ENCODE measurements at places on chromosomes 4 and X.

GRCh38 chr4:26126143-26126718 is 194.6 kb upstream of the RBPJ start:
- no peak overlapping the region for H3K4me3 ChIP-seq
- DNase-seq: no peak
- no peaks in the 10 kb centered on the region for H3K36me3 ChIP-seq
- H3K4me1 ChIP-seq: peaks cover under 1% of the 10 kb centered on the region

GRCh38 chr4:60663769-60664168 is 536.4 kb upstream of the ADGRL3 start:
- H3K27ac ChIP-seq: no peak overlapping the region
- no peaks in the 10 kb centered on the region for H3K36me3 ChIP-seq
- DNase-seq: no peak
- H3K4me3 ChIP-seq: no peak overlapping the region

- no peaks in the 10 kb centered on the region for H3K4me1 ChIP-seq
- DNase-seq: no peak
- H3K4me3 ChIP-seq: no peak overlapping the region
- H3K27ac ChIP-seq: no peak overlapping the region
- H3K36me3 ChIP-seq: no peaks in the 10 kb centered on the region
These were observed 53.3 kb downstream of the WDFY3 start for GRCh38 chr4:84913176-84913575.

GRCh38 chrX:120726294-120726693 is 96.4 kb upstream of the C1GALT1C1 start:
- H3K27me3 ChIP-seq: no peaks in the 10 kb centered on the region
- H3K4me1 ChIP-seq: no peaks in the 10 kb centered on the region
- no peak overlapping the region for H3K4me3 ChIP-seq
- H3K27ac ChIP-seq: no peak overlapping the region

- H3K27me3 ChIP-seq: no peaks in the 10 kb centered on the region
- peak overlapping the region; percentile 12 for H3K27ac ChIP-seq
- no peaks in the 10 kb centered on the region for H3K4me1 ChIP-seq
- no peaks in the 10 kb centered on the region for H3K36me3 ChIP-seq
- no peak for DNase-seq
These were observed 207.7 kb upstream of the HDX start for GRCh38 chrX:84709987-84710386.

- no peaks in the 10 kb centered on the region for H3K36me3 ChIP-seq
- H3K27me3 ChIP-seq: no peaks in the 10 kb centered on the region
- H3K4me3 ChIP-seq: no peak overlapping the region
- no peaks in the 10 kb centered on the region for H3K4me1 ChIP-seq
These were observed 951.2 kb upstream of the DIAPH2 start for GRCh38 chrX:95733426-95733825.

DNA sequence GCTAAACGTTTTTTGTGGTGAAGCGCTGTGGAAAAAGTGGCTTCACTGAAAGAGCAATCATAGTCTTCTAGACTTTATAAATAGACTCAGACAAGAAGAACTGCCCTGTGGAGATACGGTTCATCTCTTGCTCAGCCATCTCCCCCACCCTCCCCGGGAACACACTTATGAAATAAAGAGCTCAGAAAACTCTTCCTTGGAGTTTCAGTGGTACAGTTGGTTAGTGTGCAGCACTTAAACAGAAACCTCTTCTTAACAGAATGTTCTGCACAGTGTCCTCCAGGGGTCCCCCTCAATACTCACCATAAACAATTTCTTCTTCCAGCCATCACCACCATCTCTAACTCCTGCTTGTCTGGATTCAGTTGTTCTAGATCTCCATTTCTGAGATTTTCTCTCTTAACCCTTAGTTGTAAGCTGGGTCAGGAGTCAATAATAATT is 313.0 kb downstream of the ARHGAP10 start:
- DNase-seq: peak; percentile 13
- no peaks in the 10 kb centered on the region for H3K36me3 ChIP-seq
- H3K27ac ChIP-seq: no peak overlapping the region
- H3K4me3 ChIP-seq: no peak overlapping the region
- H3K27me3 ChIP-seq: no peaks in the 10 kb centered on the region

- DNase-seq: no peak
- no peak overlapping the region for H3K4me3 ChIP-seq
- H3K36me3 ChIP-seq: no peaks in the 10 kb centered on the region
These were observed 69.5 kb upstream of the BLTP1 start for GRCh38 chr4:122082661-122083060.

DNA sequence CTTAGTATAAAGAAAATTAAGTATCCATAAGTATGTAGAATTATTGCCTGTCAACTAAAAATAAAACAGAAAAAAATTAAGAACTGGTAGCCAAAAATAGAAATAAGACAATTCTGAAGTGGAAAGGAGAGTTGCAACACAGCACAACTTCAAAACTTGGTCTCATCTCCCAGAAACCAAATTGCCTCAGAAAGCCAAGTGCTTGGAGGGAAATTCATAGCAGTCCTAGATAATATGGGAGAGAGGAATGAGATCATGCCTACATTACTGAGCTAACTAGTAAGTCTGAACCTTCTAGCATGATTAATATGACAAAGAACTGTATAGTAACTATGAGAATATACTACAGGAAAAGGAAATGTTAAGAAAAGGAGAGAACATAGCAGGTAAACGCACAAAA is 256.5 kb downstream of the LDB2 start:
- no peak for DNase-seq
- no peaks in the 10 kb centered on the region for H3K27me3 ChIP-seq
- no peak overlapping the region for H3K4me3 ChIP-seq
- no peaks in the 10 kb centered on the region for H3K4me1 ChIP-seq
- no peak overlapping the region for H3K27ac ChIP-seq
- H3K36me3 ChIP-seq: no peaks in the 10 kb centered on the region

DNA sequence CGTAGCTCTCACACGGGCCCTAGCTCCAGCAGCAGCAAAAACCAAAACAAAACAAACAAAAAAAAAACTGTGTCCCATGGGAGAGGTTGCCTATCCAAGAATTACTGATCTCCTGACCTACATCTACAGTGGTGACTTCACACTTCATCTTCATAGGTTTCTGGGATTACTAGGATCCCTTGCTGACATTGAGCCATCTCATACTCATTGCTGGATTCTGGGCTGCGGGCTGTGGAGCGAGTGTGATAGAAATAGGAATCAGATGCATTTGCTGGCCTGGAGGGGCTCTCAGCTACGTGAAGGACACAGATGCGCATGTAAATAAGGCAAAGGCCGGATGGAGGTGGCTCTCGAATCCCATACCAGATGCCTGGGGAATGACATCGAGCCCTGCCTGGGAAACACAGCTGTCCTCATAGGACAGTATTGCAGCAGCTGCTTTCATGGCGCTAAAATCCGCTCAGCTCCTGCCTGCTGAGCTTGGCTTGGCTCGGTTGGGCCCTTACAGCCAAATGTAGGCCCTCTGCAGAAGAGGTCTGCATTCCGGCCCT is 41.7 kb downstream of the CNGA2 start:
- H3K4me3 ChIP-seq: no peak overlapping the region
- no peak for DNase-seq
- no peak overlapping the region for H3K27ac ChIP-seq
- H3K4me1 ChIP-seq: no peaks in the 10 kb centered on the region

GRCh38 chr4:52658641-52659000 is 480 bp downstream of the USP46 start:
- H3K4me3 ChIP-seq: peak overlapping the region; percentile 80
- DNase-seq: peak; percentile 52
- peaks cover 6% of the 10 kb centered on the region for H3K4me1 ChIP-seq
- H3K27ac ChIP-seq: no peak overlapping the region
- no peaks in the 10 kb centered on the region for H3K27me3 ChIP-seq

- no peaks in the 10 kb centered on the region for H3K27me3 ChIP-seq
- H3K4me1 ChIP-seq: no peaks in the 10 kb centered on the region
- H3K36me3 ChIP-seq: no peaks in the 10 kb centered on the region
- H3K4me3 ChIP-seq: no peak overlapping the region
- H3K27ac ChIP-seq: no peak overlapping the region
These were observed 460.7 kb upstream of the CTSO start for GRCh38 chr4:156414406-156414805.

DNA sequence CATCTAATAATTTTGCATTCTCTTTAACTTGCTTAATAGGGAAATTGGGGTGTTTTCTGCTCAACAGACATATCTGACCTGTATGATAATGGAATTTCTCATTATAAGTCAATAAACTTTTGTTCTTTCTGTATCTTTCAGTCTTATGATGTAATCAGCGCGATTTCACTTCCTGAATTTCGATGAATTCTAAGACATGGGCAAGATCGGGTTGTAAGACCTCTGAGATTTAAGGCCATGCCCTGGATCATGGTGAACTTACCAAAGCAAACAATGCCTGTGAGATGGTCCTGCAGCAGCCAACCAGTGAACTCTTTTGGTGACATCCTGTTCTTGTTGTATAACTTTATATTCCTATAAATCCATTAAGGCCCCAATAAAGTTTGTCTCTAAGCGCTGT is 88.1 kb downstream of the NBDY start:
- no peak overlapping the region for H3K4me3 ChIP-seq
- H3K27me3 ChIP-seq: no peaks in the 10 kb centered on the region
- no peak overlapping the region for H3K27ac ChIP-seq

DNA sequence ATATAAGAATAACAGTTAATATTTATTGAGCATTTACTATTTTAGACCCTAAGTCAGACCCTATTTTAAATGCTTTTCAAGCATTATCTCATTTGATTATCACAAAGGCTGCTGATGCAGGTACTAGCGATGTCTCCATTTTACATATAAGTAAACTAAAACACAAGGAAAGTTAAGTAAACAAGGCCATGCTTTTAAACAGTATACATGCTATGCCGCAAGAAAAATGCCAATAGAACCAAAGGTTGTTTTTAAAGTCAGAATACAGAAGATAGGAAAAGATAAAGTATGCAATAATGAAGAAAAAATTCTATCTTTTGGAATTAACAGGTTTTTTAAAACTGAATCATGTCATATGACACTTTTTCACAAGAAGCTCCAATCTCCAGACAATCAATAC is 26.2 kb downstream of the RFC1 start:
- H3K4me1 ChIP-seq: no peaks in the 10 kb centered on the region
- H3K27ac ChIP-seq: no peak overlapping the region
- DNase-seq: no peak
- H3K36me3 ChIP-seq: no peaks in the 10 kb centered on the region
- no peaks in the 10 kb centered on the region for H3K27me3 ChIP-seq
- H3K4me3 ChIP-seq: no peak overlapping the region

DNA sequence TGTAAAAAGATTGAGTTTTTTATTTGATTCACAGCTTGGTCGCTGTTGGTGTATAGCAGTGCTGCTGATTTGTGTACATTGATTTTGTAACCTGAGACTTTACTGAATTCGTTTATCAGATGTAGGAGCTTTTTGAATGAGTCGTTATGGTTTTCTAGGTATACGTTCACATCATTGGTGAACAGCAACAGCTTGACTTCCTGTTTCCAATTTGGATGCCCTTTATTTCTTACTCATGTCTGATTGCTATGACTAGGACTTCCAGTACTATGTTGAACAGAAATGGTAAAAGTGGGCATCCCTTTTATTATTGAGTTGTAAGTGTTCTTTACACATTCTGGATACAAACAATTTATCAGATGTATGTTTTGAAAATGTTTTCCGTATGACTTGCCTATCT is 76.0 kb downstream of the ADGRG4 start:
- no peaks in the 10 kb centered on the region for H3K27me3 ChIP-seq
- DNase-seq: no peak
- H3K4me1 ChIP-seq: no peaks in the 10 kb centered on the region

GRCh38 chr4:144283526-144283925 is 143.0 kb upstream of the GYPA start:
- H3K27me3 ChIP-seq: no peaks in the 10 kb centered on the region
- no peak overlapping the region for H3K4me3 ChIP-seq
- no peaks in the 10 kb centered on the region for H3K36me3 ChIP-seq
- H3K4me1 ChIP-seq: no peaks in the 10 kb centered on the region
- DNase-seq: no peak

DNA sequence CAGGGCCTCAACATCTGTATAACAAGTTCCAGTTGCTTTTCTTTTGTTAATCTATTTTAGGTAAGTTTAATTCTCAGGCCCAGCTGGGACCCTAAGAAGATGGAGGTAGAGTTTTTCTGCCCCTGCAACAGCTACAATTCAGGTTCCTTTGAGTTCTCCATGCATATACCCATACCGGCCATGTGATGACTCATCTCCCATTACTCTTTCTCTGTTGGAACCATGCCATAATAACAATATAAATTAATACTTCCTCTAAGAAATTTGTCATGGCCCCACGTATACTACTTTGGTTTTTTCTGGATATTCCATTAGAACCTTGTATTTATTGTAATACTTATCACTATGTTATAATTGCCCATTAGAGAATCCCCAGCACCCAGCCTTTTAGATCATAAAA is 1.3 kb upstream of the INTU start:
- no peak overlapping the region for H3K4me3 ChIP-seq
- DNase-seq: peak; percentile 17
- H3K27ac ChIP-seq: no peak overlapping the region
- peaks cover 3% of the 10 kb centered on the region for H3K4me1 ChIP-seq

GRCh38 chr4:92529510-92529909 is 225.7 kb downstream of the GRID2 start:
- H3K4me3 ChIP-seq: no peak overlapping the region
- no peak for DNase-seq
- H3K27me3 ChIP-seq: no peaks in the 10 kb centered on the region
- H3K36me3 ChIP-seq: no peaks in the 10 kb centered on the region

DNA sequence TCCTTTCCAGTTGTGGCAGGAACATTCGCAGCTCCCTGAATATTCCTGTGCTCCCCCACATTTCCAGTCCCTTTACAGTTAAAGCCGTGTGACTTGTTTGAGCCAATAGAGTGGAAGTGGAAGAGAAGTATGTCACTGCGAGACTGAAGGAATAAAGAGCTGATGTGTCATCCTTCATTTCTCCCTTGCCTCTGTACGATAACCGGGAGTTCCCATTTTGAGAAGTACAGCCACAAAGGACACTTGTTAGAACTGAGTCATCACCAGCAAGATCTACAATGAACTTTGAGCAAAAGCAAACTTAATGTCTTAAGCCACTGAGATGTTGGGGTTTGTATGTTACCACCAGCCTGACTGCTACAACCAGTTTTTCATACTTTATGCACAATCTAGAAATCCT is 92.3 kb downstream of the SPRY1 start:
- DNase-seq: peak; percentile 65
- no peak overlapping the region for H3K4me3 ChIP-seq
- no peaks in the 10 kb centered on the region for H3K27me3 ChIP-seq
- peak overlapping the region; percentile 22 for H3K27ac ChIP-seq
- H3K36me3 ChIP-seq: no peaks in the 10 kb centered on the region

DNA sequence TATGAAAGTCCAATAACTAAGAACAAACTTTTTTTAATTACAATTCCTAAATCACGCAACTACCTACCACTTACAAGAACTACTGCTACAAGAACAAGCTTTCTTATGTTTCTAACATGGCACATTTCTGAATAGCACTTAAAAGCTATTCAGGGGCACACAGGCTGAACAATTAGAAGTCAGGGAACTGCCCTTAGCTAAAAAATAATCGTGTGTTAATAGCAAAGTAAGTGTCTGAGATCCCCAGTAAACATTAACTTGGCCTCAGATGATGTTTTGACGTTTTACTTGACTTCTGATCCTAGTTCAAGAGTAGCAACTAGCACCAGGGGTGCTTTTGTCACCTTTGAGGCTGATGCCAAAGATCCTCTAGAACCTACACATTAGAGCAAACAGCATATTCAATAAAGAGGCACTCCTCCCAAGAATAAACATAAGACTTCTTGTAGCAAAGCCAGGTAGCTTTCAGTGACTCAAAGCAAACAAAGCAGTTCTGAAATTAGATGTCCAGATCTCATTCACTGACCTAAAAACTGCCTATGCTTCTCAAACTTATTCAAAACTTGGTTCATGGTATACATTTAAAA is 16.2 kb downstream of the SPOCK3 start:
- H3K4me3 ChIP-seq: no peak overlapping the region
- DNase-seq: peak; percentile 23
- H3K4me1 ChIP-seq: no peaks in the 10 kb centered on the region
